Small intestine (tissue), 16 donors: ENCODE measurements at places on chromosomes 11 and 22.

DNA sequence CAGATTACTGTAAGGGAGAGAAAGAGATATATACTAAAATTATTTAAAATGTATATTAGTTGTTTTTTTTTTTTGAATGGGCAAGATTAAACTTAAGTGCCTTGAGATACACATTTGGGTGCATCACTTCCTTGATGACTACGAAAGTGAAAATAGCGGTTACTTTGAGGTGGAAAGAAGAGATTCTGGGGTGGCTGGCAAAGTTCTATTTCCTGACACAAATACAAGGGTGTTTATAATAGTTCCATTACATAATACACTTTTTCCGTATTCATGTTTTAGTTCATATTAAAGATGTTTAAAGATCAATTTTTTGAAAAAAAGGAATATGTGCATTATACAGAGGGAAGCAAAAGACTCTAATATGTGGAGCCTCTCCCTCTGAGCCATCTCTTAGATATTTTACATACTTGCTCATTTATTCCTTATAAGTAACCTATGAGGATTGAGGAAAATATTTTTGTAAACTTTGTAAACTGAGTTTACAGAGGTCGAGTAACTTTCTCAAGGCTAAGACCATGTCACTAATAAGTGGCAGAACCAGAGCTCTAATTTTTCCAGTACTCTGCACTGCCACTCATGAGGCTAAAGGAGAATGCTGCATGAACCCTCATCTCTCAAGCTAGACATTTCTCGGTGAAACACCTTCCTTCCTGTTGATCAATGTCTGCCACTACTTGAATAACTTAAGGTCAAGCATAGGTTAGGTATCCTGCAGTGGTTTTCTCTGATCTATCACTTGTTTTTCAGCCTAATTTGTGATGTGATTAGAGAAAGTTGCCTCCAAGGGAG is 58.6 kb downstream of the DDIAS start:
- peak; percentile 62 for DNase-seq

- DNase-seq = peak; percentile 67
These were observed 222.0 kb downstream of the DBX1 start for GRCh38 chr11:19938169-19938856.

DNA sequence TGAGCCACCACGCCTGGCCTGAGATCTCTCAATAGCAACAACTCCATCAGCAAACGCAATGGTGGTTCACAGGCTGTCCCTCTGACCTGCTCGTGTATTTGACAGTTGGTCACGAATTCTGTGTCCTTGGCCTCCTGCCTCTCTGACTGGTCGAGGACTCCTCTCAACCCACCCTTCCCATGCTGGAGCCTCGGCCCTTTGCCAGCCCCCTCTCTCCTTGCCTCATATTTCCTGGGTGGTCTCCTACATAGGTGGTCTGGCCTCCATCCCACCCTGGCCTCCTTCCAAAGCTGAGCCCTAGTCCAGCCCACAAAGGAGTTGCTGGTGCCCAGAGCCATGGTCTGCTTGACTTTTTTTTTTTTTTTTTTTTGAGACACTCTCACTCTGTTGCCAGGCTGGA is 11.4 kb upstream of the A4GALT start:
- DNase-seq = no peak

GRCh38 chr11:46625406-46625805 is 8.1 kb downstream of the ATG13 start:
- DNase-seq = peak; percentile 30

GRCh38 chr11:101726988-101727387 is 143.2 kb upstream of the TRPC6 start:
- DNase-seq = no peak

DNA sequence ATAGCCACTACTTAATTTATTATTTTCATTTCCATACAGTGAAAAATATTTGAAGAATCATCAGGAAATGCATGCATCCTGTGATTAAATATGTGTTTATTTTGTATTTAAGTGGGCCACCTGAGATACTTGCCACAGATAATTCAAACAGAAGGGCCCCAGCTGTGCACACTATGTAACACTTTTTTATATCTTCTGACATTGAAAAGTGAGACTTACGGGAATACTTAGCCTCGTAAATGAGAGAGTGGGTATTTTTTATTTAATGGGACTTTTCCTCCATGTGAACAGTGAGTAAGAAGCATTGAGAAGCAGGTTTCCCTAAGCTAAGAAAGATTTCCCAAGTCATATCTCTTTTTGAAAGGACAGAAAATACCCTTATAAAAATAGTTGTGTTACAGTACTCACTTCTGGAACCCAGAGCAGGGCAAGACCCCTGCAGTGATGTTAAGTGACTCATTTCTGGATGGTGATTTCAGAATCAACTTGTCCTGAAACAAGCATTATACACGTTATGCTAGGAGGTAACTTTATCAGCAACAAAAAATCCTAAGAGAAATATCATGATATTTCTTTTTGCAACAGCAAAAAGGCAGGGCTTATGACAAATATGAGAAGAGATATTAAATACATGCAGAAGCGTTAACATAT is 478.1 kb upstream of the CHORDC1 start:
- DNase-seq = no peak

- DNase-seq = no peak
These were observed 174.8 kb upstream of the NECTIN1 start for GRCh38 chr11:119903821-119904220.

GRCh38 chr11:62958547-62959421 is 26.0 kb downstream of the SLC22A6 start:
- DNase-seq = peak; percentile 63

DNA sequence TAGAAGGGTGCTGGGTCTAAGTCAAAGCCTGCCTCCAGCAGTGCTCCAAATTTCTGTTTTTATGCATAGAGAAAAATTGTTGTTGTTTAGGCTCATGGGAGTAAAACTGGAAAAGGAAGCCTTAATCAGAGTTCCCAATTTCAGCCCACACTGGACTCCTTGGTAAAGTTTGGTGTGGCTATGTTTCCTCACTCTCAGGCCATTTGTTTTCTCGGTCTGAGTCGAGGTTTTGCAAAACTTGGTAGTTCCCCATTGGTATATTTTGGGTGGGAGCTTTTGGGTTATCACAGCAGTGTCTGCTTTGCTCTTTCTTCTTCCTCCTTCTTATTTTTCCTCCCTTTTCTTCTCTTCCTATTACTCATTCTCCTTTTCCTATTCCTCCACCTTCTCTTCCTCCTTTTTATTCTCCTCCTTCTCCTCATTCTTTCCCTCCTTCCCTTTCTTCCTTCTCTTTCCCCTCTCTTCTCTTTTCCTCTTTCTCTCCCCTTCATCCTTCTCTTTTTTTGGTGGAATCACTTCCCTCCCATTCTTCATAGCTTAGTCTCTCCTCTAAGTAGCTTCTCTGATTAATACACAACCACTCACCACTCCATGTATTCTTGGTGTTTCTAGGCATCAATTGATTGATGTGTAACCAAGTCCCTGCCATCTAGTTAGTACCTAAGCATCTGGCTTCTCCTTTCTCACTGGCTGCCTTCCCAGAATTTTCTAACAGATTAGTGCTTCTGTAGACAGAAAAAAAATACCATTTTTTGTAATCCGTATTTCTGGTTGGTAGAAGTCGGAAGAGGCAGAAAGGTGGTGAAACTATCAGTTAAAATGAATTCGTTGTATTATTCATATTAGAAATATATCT is 10.1 kb downstream of the SLC5A1 start:
- no peak for DNase-seq

DNA sequence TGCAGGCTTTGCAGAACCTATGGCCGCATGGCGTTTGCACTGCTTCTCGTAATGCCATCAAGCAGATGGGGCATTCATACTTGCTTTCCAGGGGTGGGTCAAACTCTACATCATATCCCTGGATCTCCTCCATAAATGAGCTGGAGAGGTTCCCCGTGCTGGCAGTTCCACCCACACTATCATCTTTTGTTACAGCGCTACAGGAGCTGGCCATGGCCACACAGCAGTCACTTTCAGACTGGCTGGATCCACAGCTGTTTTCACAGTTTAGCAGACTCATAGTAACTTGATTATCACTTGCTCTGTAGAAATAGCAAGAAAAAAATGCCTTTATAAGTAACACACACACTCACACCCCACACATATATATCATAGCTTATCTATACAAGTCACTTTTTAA is 8.8 kb downstream of the TRAF6 start:
- no peak for DNase-seq

GRCh38 chr11:117832511-117832910 is 8.0 kb upstream of the FXYD2 start:
- DNase-seq = no peak

DNA sequence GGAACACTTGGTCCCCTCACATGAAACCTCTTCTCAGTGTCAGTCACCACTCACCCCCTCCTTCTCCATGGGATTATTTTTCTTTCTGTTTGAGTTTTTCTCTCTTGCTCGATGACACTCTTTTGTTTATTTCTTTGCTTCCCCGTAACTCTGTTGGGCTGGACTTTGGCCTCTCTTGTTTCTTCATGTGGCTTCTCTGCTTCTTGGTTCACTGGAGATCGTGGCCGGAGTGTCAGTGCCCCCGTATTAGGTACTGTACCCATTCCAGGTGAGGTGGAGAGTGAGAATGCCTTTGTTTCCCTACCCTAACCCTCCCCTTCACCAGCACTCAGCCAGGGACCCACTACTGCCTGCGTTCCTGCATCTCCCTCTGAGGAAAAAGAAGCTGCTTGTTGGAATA is 32.5 kb downstream of the CYB5R2 start:
- DNase-seq = peak; percentile 68

DNA sequence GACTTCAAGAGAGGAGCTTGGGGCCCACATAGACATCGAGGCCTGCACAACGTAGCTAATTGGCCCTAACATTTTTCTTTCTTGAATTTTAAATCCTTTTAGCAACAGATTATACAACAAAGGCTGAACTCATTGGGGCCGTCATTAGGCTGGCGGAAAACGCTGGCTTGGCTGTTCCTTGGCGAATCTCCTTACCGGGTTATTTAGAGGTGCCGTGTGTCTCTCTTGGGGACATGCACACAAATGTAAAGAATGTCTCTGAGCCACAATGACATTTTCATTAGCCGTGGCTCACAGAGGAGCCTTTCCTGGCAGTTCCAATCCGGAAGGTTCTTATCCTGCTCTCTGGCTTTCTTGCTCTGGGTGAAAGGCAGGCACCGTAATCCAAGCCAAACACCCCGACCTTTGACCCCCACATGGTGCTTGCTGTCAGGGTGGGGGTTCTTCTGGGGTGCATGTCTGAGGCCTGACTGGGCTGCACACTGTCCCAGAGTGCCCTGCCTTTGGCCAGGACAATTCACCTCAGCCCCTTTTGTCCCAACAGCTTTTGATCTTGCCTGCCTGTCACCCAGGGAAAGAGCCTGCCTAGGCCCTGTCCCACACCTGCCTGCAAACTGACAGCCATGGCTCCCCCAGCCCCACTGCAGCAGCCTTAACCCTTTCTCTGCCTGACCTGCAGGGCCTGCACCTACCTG is 9.2 kb upstream of the FGF3 start:
- DNase-seq = peak; percentile 50

DNA sequence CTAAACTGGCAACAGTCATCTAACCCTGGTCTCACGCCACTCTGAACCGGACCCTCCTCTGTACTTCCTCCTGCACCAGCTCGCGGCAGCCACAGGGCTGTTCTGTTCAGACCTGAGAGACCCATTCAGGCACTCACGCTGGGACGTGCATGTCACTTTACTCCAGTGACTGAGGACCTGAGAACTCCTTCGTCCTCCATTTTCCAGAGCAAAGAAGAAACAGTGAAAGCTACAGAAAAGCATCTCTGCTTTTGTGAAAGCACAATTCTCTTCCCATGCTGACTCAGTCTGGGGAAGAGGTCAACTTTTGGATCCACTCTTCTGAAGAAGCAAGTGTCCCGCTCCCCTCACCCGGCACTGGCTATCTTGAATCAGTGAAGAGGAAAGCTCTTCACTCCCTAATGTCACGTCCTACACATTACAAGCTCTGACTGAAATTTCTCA is 24.5 kb downstream of the PISD start:
- no peak for DNase-seq
